ENCODE measurements at places on chromosomes 6 and 20.

DNA sequence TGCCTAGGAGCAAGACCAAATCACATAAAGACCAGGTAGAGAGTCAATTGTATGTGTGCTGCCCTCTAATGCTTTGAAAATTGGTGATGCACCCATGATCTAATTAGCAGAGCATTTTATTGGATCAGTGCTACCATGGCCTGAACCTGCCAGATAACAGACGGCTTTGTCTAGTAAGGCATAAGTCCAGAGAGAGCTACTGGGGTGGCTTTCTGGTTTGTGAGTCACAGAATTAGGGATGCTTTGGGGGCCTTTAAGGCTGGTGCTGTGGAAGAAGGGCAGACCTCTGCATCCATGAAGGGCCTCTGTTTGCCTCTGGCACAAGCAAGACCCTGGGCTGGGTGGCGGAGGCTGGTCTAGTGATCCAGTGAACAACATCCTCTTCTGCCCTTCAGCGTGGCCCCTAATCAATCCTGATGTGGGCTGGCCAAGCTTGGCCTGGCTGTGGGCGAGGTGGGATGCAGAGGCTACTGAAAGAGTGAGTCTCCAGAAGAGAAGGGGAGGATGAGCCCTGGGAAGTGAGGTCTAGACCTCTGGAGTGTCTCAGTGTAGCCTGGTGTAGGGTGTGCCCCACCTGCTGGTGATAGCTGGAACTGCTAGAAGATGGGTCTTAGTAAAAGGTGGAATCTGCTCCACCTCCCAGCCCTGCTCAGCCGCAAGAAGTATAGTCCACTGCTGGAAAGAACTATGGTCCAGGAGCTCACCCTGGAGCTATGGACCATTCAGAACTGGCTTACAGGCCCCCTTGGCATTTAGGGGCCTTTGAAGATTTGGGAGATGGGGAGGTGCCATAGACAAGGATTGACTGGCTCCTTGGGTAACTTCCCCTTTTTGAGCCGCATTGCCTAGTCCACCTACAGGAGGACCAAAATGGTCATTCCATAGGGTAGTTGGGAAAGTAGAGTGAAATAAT is 36.7 kb upstream of the AAR2 start:
- peak; percentile 84 for DNase-seq

DNA sequence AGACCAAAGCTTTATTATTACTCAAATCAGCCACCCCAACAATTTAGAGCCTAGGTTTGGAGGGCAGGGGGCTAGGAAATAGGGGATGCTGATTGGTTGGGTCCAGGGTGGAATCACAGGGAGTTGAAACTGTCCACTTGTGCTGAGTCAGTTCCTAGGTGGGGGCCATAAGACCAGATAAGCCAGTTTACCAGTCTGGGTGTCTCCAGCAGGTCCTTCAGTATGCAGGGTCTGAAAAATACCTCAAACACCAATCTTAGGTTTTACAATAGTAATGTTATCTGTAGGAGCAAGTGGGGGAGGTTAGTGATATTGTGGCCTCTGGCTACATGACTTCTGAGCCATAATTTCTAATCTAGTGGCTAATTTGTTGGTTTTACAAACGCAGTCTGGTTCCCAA is 63.2 kb downstream of the UBR2 start:
- no peak for DNase-seq

GRCh38 chr6:26064619-26065257 is 22.5 kb upstream of the HFE start:
- peak; percentile 29 for DNase-seq

GRCh38 chr6:142361779-142362750 is 60.3 kb downstream of the ADGRG6 start:
- DNase-seq = peak; percentile 58

DNA sequence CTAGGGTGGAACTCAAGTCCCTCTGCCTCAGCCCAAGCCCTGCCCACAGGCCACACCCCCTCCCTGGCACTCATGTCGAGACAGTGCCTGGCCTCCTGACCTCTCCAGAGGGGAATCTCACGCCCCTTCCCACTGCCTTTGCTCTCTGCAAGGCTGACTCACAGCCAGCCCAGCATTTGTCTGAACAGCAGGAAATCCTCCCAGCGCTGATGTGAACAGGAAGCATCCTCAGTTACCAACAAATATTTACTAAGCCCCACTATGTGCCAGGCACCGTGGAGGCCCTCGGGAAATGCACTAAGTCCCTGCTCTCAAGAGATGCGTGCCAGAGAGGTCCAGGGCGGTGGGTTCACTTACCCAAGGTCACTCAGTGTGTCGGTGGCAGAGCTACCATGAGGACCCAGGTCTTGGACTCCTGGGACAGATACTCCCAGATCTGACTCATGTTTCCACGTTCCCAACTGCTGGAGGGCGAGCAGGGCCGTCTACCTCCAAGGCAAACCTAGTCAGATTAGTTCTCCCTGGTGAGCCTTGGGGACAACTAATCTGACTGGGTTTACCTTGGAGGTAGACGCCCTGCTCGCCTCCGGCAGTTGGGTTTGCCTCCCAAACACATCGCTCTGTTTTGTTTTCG is 7.8 kb downstream of the ADA start:
- peak; percentile 95 for DNase-seq

DNA sequence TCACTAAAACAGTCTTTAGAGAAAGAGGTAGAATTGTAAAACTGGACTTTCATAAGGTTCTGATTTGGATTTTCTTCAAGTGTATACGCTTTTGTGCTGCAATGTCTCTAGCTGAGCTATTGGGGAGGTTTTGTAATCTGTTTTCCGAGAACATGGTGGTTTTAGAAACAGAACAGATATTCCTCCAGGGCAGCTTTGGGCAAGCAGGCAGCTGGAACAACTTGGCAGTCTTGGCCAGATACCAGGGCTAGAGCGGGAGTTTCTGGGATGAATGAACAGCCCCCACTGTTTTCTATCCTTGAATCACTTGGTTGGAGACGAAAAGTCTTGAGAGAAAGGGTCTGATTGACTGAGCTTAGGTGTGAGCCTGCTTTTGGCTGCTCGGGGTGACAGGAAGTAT is 17.1 kb upstream of the ARMC2 start:
- no peak for DNase-seq
